ENCODE measurements at places on chromosomes 4 and X.

GRCh38 chrX:129721414-129721813, 17.4 kb upstream of the XPNPEP2 start:
- no peak for DNase-seq

DNA sequence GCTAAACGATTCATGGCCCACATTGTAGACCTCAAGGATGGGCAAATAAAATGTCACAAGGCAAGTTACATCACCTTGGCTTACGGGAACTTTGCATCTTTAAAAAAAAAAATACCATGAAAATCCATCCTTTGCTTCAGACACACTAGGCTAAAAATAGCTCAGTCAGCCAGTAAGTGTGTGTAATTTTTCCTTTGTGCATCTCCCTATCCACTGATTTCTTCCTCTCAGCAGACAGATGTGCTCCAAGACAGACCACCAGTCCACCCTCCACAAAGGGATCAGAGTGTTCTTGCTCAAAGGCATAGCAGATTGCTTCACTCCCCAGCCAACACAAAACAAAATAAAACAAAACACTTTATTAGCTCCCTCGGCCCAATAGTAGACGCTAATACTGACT, 14.6 kb downstream of the LDB2 start:
- DNase-seq: no peak

DNA sequence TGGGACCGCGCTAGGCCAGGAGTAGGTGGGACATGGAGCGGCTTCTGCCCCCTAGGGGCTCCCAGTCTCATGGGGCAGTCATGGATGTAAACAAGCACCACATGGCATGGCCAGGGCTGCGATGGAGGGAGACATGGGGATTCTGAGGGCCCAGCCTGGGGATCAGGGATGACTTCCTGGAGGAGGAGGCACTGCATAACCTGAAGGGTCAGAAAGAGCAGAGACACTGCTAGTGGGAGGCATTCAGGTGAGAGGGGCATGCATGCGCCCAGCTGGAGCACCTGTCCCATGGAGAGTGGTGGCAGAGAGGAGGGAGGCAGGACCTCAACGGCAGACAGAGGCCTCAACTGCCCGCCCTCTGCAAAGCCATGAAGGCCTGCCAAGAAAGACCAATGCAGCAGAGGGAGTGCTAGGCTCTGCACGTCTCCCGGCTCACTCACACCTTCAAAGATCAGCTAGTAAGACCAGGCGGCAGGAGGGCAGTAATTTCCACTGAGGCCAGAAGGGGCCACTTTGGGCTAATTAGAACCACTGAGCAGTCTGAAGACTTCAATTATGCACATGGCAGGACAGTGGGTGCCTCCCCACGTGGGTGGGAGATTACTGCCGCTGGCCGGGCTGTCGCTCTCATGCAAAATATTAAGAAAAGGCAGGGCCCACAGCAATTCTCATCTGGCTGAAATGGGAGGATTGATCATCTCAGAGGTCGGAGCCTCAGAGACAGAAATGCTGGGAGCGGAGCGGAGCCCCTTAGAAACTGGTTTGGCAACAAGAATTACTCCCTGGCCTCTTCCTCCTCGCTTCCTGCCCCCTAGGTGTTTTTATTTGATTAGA, 69.6 kb downstream of the PPP2R2C start:
- no peak for DNase-seq

DNA sequence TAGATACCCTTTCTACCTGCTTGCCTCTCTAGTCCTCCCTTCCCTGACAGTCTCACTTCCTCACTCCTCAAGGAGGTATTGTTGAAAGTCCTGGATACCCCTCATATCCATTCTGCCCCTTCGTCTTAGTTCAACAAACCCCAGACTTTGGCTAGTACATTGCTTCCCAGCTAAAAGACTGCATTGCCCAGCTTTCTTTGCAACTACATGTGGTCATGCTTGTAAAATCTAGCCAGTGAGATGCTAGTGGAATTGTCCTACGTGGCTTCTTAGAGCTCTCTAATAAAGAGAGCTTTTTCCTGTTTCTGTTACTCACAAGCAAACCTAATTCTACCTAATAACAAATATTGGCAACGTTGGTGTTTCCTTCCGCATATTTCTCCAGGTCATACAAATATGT, 237.9 kb upstream of the PSAPL1 start:
- no peak for DNase-seq

GRCh38 chr4:125104616-125105015, 210.1 kb upstream of the FAT4 start:
- peak; percentile 28 for DNase-seq

GRCh38 chr4:17475481-17475880, 36.4 kb downstream of the QDPR start:
- peak; percentile 49 for DNase-seq

GRCh38 chr4:119646347-119647071, 17.9 kb upstream of the PDE5A start:
- peak; percentile 76 for DNase-seq

DNA sequence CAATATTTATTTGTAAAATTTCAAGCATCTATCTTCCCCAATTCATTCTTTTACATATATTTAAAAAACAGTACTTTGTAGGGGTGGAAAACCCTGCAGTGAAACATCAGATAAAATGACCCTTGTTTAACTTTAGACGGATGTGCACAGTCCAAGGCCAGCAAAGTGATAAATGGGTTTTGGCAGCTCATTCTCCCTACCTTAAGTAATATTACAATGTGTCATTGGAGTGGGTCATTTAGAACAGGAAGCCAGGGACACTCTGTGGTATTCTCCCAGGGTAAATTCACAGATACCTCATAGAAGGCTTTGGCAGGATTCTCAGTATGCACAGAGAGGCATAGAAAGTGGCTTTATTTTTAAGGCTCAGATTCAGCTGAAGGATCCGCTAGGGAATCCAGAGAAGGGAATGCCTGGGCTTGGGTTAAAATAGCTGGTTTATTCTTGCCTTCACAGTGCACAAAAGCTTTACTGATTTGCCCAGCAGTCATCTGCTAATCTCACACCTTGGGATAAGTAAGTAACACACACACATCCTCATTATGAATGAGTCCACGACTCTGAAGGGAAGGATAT, 206.7 kb downstream of the RASL11B start:
- DNase-seq: peak; percentile 12

DNA sequence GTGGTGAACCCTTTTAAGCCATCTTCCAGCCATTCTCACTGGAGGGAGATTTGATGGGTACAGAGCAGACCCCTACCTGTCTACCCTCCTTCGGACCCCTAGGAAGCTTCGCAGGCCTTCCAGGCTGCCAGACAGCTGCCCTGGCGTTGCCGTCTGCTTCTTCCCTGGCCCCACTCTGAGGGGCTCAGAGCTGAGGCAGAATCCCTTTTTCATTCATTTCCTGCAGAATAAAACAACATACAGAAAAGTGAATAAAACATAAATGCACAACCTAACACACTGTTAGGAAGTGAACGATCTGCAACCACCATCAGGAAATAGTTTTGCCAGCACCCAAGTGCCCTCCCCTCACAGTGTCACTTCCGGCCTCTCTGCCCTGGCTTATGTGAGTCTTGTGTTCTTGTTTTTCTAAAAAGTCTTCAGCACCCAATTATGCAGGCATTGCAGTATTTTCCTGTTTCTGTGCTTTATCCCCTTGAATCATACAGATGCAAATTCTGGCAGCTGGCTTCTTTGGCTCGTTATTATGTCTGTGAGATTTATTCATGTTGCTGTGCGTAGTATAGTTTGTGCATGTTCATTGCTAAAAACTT, 5.6 kb upstream of the ADD1 start:
- peak; percentile 53 for DNase-seq

- no peak for DNase-seq
Observed at GRCh38 chrX:87878926-87879325, 361.3 kb downstream of the KLHL4 start.

- peak; percentile 83 for DNase-seq
Observed at GRCh38 chrX:30521440-30522182, 56.0 kb downstream of the TASL start.

All from fibroblast of skin of abdomen (primary cell).